ENCODE measurements at places on chromosomes 1 and 21.

DNA sequence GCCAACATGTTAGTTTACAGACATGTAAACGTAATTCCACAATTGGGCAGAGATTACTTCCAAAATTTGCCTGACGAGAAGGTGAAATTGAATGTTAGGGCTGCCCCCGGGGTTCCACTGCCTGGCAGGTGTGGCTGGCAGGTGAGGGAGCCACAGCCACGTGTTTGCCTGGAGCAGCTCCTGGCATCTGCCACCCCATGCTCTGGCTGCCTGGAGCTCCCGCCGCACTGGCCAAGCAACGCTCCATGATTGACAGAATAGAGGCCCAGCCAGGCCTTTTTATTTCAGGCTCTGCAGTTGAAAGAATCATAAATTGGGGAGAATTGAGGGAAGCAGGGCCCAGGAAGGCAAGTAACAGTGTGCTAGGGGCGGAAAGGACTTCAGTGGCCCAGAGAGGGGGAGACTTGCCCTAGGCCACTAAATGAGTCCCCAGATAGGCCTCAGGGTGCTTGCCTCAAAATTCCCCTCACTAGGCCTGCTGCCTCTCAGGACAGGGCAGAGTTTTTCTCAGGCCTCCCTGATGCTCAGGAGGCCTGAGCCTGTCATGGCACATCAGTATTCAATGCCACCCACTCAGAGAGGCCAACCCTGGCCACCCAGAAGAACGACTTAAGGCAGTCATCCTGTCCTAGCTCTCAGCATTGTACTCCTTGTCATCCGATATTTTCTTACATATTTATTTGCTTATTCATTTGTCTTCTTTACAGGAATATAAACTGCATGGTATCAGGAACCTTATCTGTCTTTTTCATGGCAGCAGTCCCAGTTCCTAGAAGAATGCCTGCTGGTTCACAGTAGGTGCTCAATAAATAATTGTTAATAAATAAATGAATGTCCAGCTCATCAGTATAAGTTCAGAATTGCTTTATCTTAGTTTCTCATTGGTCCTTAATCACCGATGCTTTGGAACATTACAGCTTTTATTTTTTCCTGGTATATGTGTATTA is 16.6 kb upstream of the S1PR1 start:
- no peak for DNase-seq

GRCh38 chr1:60866917-60867531 is 215.3 kb upstream of the NFIA start:
- DNase-seq, result no peak

DNA sequence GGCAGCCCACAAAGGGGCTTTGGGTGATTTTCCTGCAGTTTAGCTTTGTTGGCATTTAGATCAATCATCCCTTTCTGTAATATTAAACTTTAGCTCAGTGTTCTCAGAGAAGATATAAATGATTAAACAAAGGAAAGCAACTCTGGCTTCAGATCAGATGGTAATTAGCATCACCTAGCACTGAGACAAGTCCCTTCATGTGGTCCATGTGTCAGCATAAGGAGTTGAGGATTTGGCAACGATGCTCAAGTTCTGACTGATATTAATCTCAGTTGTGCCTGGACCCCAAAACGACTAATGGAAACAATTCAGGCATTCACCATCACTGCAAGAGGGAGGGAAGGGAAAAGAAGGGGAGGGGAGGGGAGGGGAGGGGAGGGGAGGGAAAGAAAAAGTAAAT is 60.4 kb downstream of the SEC16B start:
- no peak for DNase-seq

DNA sequence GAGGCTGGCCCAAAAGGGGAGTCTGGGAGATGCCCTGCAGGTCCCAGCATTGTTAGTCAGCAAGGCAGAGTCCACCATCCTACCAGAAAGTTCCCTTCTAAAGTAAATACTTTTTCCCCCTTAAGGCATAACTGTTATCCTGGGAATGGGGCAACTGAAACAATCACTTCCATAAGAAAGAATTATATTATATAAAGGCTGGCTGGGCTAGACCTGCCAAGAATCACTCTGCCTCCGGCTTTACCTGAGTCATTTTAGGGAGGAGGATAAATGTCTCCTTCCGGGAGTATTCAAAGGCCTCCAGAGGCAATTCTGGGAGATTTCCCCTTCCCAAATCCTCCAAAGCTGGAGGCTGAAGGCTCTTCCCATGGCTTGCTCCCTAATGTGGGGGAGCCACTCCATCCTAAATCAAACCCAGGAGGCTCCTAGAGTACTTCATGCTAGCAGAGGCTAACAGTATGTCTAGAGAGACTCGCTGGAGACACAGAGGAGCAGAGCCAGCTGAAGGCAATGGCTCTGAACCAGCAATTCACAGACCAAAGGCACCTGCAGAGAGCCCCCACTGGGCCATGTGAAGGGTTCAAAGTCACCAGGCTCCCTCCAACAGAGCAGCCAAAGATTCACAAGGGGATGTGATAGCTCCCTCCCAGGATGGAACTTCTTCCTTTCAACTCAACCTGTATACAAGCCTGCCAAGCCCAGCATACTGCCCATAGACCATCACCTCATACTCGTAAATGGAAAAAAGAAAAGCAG is 116.0 kb downstream of the ASTN1 start:
- DNase-seq, result no peak

DNA sequence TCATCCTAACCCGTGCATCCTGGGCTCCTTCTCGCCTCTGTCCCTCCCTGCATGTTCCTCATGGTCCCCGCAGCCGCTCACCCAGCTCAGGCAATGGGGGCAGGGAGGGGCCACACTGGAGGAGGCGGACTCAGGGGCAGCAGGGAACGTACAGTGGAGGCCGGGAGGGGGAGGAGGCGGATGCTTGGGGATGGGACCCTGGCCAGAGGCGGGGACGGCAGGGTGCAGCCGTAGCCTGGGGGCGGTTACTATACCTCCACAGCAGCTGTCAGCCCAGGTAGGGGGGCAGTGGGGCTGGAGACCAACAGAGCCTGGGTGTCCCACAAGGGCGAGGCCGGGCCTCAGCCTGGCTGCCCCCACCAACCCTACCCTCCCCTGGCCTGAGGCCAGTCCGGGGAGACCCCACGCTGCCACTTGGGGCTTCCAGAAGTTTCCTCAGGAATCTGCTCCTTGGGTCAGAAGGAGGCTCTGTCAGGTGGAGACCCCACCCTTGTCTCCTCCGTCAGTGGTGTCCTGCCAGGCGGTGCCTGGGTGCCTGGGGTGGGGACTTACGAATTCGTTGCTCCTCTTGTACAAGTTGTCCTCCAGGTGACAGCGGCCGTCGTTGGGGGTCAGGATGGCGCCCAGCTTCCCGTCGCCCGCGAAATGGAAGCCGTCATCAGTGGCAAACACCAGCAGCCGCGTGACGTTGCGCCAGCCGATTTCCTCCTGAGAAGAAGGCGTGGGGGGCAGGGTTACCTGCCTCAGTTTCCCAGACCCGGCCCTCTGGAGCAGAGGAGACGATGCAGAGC is 20.7 kb downstream of the ITGB2 start:
- no peak for DNase-seq

- DNase-seq, result no peak
Observed at GRCh38 chr1:233465745-233466343, 138.3 kb downstream of the MAP3K21 start.

DNA sequence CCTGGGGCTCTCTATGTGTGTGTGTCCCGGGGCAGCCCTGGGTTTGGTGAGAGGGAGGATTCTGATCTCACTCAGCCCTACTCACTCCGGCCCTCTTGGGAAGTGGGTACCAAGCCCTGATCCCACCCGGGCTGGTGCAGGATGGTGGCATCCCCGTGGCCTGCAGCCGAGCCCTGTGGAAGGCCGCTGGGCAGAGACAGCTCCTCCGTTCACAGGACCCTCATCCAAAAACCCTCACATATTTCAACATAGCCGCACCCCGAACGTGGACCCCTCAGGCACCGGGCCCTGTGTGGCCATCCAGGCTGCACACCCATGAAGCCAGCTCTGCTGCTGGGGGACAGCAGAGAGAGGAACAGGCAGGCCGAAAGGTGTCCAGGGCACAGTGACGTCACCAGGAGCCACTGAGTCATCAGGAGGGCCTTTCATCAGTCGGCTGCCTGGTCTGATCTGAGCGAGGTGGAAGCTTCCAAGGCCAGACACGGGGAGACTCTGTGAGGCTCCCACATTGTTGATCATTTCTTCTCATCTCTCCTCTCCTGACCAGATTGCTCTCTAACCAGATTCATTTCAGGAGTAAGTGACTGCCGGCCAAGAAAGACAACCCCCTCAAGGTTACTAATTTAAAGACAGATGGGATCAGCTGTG is 16.2 kb upstream of the GPR157 start:
- DNase-seq, result no peak

DNA sequence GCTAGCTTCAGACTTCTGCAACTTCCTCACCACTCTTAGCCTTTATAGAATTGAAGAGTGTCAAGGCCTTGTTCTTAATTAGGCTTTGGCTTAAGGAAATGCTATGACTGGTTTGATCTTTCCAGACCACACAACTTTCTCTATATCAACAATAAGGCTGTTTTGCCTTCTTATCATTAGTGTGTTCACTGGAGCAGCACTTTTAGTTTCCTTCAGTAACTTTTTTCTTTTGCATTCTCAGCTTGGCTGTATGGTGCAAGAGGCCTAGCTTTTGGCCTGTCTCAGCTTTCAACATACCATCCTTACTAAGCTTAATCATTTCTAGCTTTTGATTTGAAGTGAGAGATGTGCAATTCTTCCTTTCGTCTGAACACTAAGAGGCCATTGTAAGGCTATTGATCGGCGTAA is 8.6 kb downstream of the PRKACB start:
- DNase-seq, result no peak

DNA sequence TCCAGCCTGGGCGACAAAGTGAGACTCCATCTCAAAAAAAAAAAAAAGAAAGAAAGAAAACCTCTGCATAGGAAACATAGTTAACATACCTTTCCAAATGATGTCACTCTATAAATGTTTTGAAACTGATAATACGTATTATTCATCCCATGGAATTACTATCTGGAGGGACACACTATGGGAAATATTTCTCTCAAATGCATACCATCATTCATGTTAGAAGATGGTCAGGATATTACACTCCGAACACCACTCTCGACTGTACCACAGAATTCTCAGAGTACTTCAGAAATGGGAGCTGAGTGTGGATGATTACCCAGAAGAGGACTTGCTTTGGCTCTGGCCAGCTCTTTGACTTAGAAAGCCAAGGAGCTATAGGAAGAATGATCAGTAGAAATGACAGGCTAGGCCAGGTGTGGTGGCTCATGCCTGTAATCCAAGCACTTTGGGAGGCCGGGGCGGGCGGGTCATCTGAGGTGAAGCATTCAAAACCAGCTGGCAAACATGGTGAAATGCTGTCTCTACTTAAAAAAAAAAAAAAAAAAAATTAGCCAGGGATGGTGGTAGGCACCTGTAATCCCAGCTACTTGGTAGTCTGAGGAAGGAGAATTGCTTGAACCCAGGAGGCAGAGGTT is 5.2 kb upstream of the LIN28A start:
- no peak for DNase-seq

- DNase-seq, result no peak
Observed at GRCh38 chr1:235151033-235151432, 10.0 kb downstream of the RBM34 start.

- DNase-seq, result peak; percentile 53
Observed at GRCh38 chr1:31750858-31751510, 13.2 kb downstream of the ADGRB2 start.

DNA sequence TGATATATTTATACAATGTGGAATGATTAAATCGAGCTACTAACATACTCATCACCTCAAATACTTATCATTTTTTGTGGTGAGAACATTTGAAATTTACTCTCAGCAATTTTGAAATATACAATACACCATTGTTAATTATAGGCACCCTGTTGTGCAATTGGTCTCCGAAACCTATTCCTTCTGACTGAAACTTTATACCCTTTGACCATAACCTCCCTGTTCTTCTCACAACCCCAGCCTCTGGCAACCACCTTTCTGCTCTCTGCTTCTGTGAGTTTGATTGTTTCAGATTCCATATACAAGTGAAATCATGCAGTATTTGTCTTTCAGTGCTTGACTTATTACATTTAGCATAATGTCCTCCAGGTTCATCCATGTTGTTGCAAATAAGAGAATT is 49.5 kb downstream of the SETD4 start:
- no peak for DNase-seq

DNA sequence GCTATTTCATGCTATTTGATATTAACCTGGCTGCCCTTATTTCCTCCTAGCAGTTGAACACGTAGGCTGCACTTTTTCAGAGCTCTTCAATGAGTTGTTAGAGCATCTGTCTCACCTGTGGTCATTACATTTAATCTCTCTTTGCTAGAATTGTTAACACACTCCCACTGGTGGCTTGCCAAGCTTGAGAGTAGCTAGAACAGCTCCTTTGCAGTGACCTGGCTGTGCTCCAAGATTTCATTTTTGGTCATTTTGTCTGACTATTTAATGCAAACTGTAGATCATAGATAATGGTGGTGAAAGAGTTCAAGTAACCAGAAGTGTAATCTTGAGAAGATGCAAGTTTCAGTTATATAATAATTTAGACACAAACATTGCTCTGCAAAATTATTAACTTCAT is 105.6 kb downstream of the LRRC7 start:
- DNase-seq, result no peak

DNA sequence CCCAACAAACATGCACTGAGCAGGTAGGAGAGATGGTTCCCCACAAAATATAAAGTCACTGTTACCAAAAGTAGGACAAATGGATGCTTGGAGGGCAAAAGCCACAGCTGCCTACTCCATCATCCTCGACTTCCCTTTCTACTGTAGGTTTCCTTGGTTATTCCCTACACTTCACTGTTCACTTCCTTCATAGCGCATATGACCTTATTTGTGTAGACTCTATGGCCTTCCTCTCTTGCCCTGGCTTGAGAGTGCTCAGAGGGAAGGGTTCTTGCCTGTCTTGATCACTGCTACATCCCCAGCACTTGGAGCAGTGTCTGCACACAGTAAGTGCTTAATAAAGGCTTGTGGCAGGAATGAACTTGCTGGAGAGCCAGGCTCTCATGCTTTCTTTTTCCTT is 14.6 kb upstream of the TRNP1 start:
- DNase-seq, result no peak

- peak; percentile 27 for DNase-seq
Observed at GRCh38 chr1:67948151-67949080, 102.0 kb downstream of the DIRAS3 start.

GRCh38 chr1:3714284-3714741 is 37.9 kb upstream of the CCDC27 start:
- no peak for DNase-seq

- DNase-seq, result no peak
Observed at GRCh38 chr21:45889256-45889655, 92.3 kb upstream of the COL6A1 start.

GRCh38 chr1:65471213-65471833 is 50.9 kb downstream of the LEPR start:
- DNase-seq, result no peak

DNA sequence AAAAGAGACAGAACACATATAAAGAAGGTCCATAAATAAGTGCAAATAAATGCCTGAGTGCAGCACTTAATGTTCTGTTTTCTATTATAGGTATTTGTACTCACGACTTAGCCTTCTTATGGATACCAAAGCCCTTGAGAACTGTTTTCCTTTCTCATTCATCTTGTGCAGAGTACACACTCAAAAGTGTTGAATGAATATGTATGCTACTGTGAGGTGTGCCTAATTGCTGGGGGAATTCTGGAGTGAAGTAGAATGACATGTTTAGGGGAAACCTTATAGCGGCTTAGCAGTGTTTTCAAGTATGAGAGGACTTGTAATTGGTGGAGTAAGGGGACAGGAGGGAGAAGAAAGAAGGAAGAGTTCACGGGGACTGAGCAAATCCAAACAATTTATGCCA is 157.6 kb downstream of the CACNA1E start:
- DNase-seq, result no peak

GRCh38 chr1:41633764-41634163 is 149.3 kb upstream of the EDN2 start:
- DNase-seq, result no peak

GRCh38 chr1:32330558-32331151 is 5.4 kb downstream of the MARCKSL1 start:
- no peak for DNase-seq

- no peak for DNase-seq
Observed at GRCh38 chr1:20601129-20601825, 12.4 kb downstream of the CDA start.
